ENCODE measurements at places on chromosomes 3 and 15.
A peak's percentile ranks its signal among the peaks of the same experiment; 100 is the strongest.

GRCh38 chr15:73034221-73034620 is 18.0 kb upstream of the NEO1 start:
- DNase-seq, result no peak

GRCh38 chr15:80242132-80242769 is 9.8 kb downstream of the CTXND1 start:
- peak; percentile 66 for DNase-seq

GRCh38 chr3:188954590-188955208 is 217.1 kb upstream of the TPRG1 start:
- DNase-seq, result peak; percentile 87

- DNase-seq, result peak; percentile 65
Observed at GRCh38 chr3:170128977-170129431, 52.5 kb downstream of the PHC3 start.

- no peak for DNase-seq
Observed at GRCh38 chr3:59235634-59236012, 185.8 kb upstream of the CFAP20DC start.

- DNase-seq, result no peak
Observed at GRCh38 chr3:133137042-133137996, 99.1 kb downstream of the TMEM108 start.

GRCh38 chr3:72465853-72466252 is 382.4 kb downstream of the SHQ1 start:
- DNase-seq, result no peak

DNA sequence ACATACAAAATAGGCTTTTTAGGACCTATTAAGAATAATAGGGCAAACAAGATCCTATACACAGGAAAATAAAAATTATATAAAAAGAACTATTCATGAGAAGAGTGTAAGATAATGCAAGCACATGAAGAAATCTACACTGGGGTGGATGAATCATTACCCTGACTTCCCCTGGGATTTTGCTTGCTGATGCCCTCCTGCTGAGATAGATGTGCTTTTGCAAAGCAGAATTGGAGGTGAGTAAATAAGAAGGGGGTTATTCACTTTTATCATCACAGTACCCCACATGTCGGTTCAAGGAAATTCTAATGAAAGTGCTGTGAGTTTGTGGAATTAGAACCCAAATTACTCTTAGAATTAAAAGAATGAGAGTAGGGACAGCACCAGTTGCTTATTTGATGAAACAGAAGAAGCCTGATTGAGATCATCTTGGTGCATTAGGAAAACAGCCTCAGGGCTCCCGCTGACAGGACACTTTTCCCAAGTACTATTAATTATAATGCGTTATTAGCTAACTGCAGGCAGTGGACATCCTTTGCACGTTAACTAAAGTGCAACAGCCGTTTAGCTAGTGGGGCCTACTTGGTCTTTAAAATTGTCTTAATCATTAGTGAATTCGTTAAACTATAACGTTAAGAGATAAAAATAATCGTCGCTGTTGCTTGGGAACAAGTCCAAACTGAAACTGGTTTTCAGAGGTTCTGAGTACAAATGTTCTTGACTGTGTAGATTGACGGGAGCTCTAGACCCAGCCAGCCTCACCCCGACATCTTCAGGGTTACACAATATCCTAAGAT is 48.4 kb downstream of the SLC2A2 start:
- DNase-seq, result no peak

- DNase-seq, result peak; percentile 43
Observed at GRCh38 chr15:41881920-41882688, 11.7 kb downstream of the SPTBN5 start.

- no peak for DNase-seq
Observed at GRCh38 chr3:42898896-42899675, 6.9 kb upstream of the ZNF662 start.

DNA sequence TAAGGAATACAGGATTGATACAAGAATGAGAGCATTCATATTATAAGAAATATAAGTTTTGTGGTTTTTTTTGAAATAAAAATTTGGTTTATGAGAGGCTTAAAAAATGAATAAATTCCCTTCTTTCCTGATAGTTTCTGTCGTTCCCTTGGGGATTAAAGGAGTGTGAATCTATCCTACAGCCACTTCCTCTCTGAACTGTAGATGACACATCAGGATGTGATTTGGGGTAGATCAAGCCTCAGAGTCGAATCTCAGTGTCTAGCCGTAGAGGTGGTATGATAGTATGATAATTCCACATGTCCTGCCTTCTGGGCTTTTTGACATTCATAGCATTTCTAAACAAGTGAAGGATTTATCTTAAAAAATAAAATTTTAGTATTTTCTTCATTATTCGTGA is 343.1 kb downstream of the LPP start:
- no peak for DNase-seq

DNA sequence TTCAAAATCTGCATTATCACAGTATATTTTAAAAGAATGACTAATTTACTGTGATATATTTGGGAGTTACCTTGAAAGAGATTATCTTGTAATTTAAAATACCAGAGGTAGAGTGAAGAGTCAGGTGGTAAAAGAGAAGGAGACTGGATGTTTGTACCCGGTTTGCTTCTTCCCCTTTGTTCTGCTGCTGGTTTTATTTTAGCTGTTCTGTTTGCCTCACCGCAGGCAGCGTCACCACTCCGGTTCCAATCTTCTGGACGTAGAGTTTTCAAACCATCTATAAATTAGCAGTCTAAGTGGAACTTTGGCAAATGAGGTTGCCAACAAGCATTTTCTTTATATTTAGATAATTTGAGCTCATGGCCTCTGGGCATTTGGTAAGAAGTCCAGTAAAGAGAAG is 38.2 kb downstream of the PPARG start:
- DNase-seq, result no peak

GRCh38 chr3:184258926-184259325 is 2.4 kb downstream of the CAMK2N2 start:
- DNase-seq, result no peak

- peak; percentile 65 for DNase-seq
Observed at GRCh38 chr3:157077565-157077991, 82.4 kb downstream of the CCNL1 start.

GRCh38 chr15:48975472-48976419 is 12.0 kb upstream of the SHC4 start:
- DNase-seq, result peak; percentile 95

- no peak for DNase-seq
Observed at GRCh38 chr3:54056521-54056920, 65.8 kb upstream of the CACNA2D3 start.

- no peak for DNase-seq
Observed at GRCh38 chr3:72407766-72408165, 440.5 kb downstream of the SHQ1 start.

- DNase-seq, result no peak
Observed at GRCh38 chr3:193677734-193678133, 84.7 kb downstream of the OPA1 start.

DNA sequence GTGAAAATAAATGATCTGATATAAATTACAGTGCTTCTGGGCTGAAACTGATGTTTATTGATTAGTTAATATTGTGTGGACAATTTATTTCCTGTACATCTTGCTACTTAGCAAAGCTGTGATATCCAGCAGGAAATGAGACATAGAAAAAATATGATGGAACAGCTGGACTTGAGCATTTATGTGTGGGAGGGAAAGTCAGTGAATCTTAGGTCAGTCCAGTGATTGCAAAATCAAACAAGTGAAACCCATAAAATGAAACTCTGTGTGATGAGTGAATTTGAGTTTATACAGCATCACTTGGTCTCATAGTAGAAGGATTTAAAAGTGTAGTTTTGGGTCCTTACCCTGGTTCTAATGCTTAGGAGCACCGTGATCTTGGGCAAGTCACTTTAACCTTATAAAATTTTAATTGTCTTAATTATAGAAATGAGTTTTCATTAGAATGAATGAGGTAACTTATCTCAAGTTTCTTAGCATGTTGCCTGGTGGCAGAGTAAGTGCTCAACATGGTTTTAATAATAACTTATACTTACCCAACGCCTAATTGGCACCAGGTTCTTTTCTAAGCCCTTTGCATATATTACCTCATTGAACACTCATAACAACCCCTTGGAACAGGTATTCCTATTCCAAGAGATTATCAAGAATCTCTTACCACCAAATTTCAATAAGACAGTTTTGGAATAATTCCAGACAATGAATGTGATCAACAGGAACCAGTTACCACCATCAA is 194.6 kb downstream of the ADAMTSL3 start:
- peak; percentile 55 for DNase-seq

DNA sequence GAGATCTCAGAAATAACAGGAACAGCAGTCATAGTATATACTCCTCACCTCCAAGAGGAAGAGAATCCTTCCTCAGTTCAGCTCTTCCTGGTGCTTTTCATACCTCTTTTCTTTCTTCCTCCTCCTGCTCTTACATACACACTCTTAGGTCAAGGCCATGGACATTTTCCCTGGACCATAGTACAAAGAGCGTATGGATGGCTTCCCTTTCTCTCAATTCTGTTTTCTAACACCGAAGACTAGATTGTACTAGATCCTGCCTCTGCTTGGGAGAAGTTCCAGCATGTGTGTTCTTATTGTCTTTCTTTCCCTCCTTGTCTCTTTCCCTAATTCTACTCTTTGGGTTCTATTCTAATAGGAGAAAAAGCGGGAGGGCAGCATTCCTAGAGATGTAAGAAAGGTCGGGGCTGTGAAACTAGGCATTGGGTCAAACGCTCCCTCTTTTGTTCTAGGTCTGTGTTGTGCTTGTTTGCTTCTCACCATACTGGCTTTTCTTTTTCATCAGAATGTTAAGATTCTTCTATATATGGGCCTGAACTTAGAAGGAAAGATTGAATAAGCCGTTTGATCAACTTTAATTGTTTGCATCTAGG is 77.4 kb downstream of the VPS8 start:
- no peak for DNase-seq

GRCh38 chr3:29559741-29560465 is 279.0 kb downstream of the RBMS3 start:
- DNase-seq, result no peak

DNA sequence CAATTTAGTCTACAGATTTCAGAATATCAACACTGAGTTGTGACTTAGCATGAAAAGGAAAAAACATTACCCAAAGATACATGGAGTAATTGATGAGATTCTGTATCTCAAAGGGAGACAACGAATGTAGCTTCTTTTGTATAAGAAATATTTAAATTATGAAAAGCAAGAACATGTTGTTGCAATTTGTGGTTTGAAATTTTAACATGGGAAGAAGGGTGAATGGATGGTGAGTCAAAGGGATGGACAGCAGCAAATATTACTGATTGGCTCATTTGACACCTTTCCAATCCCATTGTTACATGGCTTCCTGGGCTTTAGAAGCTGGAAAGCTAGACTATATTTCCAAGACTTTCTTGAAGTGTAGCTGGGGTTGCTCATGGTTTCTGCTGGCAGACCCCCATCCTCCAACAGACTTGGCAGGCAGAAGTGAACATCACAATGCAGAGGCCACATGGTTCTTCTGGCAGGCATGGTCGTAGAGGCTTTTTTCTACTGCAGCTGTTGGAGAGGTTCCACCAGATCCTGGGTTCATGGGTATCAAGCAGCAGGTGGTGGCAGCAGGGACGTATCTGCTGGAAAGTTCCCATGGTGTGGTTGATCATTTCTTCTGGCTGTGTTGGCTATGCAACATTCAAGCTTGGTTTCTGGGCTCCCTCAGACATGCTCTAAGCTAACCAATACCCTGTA is 47.2 kb upstream of the KPNA4 start:
- DNase-seq, result no peak

DNA sequence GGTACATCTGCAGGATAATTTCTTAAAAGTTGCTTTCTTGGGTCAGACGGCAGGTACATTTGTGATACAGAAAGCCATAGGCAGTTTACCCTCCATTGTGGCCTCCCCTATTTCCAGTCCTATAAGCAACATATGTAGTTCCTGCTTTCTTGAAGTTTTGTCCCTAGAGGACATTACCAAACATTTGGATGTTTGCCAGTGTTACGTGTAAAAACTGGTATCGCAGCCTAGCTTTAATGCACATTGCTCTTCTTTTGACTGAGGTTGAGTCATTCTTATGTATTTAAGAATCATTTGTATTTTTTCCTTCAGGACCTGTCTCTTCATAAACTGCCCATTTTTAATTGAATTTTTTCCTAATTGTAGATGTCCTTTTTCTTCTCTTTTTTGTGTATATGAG is 114.3 kb downstream of the DIPK2A start:
- DNase-seq, result no peak

GRCh38 chr3:177111541-177111949 is 85.7 kb downstream of the TBL1XR1 start:
- DNase-seq, result no peak

GRCh38 chr3:12999147-13000140 is 73.8 kb downstream of the IQSEC1 start:
- no peak for DNase-seq

DNA sequence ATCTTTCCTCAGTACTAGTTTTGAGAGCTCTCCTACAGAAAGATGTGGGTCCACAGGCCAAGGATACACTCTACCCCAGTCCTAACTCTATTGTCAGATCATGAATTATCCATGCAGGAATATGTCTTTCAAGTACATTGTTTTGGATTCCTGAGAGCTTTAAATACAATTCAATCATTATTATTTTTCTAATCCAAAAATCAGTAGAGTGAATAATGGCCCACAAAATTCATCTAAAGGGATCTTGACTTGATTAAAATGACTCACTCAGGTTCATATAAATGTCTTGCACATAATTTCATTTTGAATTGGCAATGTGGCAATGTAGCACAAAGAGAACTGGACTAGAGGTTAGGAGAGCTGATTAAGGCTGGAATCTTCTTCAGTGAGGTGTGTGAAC is 93.9 kb downstream of the ZPLD1 start:
- DNase-seq, result no peak

- DNase-seq, result no peak
Observed at GRCh38 chr3:45541326-45542321, 52.9 kb upstream of the LIMD1 start.

GRCh38 chr3:63900459-63900858 is 11.7 kb downstream of the SCAANT1 start:
- DNase-seq, result no peak

- DNase-seq, result no peak
Observed at GRCh38 chr15:73298522-73299245, 70.1 kb downstream of the HCN4 start.

DNA sequence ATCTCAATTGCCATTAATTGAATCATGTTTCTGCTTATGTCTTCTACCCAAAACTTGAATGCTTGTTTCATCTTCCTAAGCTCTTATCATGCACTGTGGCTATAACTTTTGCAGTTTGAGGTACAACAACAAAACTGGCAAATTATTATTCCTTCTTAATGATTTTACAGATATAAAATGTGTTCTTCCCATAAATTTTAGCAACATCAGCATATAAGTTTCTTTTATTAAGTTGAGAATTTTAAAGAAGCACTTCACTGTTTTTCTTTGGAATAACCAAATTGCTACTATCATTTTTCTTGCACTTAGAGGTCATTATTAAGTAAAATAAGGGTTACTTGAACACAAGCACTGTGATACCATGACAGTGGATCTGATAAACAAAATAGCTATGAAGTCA is 862.6 kb upstream of the CADM2 start:
- no peak for DNase-seq

GRCh38 chr3:170734043-170734734 is 135.8 kb downstream of the RPL22L1 start:
- DNase-seq, result no peak

- no peak for DNase-seq
Observed at GRCh38 chr15:53869044-53869805, 109.0 kb upstream of the UNC13C start.

- DNase-seq, result peak; percentile 57
Observed at GRCh38 chr15:32685576-32685975, 32.2 kb upstream of the GREM1 start.

All from AG20443 (cell line).